ENCODE measurements at places on chromosomes 5 and 9. TPM values are rescaled to one million over a fixed set of nuclear protein-coding genes. Genes with fewer than 3 reads are reported as not detected.

DNA sequence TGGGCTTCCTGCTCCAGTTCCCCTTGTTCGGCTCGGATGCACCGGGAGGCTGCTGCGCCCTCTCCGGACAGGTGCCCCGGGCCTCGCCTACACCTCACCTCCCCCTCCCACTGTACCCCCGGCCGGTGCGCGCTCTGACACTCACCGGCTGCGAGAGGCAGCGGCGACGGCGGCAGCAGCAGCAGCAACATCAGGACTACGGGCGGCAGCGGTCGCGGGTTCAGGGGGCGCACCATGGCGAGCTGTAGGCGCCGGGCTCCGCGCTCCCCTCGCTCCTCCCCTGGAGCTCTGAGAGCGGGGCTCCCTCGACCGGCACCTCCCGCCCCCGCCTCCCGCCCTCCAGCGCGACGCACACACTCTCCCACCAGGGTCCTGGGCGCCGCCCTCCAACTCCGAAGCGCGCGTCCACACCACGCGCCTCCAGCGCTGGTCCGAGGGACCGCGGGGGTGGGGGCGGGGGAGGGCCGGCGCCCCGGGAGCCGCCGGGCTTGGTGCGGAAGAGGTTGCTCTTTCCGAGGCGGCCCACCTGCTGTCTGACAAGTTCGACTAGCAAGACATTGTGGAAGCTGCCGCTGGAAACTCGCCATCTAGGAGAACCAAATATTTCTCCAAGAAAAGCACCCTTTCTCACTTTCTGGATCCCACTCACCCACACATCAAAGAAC, at the start of gene GFRA3:
Gene GFRA3 (minus strand): TSS at position 433 of the 665 bp plus-strand sequence. CDS start 197 bp downstream, at position 236.
- no peaks in the 10 kb centered on the region for H3K36me3 ChIP-seq
- H3K4me3 ChIP-seq, result peak within 1 kb of the TSS; percentile 52
- H3K27ac ChIP-seq, result no peak within 1 kb of the TSS
- no peak for DNase-seq
- H3K27me3 ChIP-seq, result peaks cover 37% of the 10 kb centered on the region

DNA sequence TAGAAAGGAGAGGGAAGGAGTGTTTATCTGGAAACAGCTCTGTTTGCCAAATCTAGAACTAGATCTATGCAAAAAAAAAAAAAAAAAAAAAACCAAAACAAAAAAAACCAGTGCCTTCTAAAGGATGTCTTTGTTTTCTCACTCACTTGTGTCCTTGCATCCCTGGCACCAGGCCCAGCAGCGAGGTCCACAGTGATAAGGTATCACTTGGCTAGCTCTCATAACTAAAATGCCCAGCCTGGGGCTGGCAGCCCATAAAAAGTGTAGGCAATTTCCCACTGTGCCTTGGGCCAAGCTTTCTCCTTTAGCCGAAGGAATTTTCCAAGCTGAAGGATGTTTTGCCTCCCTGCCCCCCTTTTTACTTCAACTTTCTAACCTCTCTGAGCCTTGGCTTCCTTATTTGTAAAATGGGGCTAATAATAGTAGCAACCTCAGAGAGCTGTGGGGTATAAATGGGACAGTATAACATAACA, 20.8 kb downstream of the RGS3 start:
- peaks cover 2% of the 10 kb centered on the region for H3K27me3 ChIP-seq
- peaks cover 5% of the 10 kb centered on the region for H3K4me1 ChIP-seq
- H3K27ac ChIP-seq, result no peak overlapping the region

DNA sequence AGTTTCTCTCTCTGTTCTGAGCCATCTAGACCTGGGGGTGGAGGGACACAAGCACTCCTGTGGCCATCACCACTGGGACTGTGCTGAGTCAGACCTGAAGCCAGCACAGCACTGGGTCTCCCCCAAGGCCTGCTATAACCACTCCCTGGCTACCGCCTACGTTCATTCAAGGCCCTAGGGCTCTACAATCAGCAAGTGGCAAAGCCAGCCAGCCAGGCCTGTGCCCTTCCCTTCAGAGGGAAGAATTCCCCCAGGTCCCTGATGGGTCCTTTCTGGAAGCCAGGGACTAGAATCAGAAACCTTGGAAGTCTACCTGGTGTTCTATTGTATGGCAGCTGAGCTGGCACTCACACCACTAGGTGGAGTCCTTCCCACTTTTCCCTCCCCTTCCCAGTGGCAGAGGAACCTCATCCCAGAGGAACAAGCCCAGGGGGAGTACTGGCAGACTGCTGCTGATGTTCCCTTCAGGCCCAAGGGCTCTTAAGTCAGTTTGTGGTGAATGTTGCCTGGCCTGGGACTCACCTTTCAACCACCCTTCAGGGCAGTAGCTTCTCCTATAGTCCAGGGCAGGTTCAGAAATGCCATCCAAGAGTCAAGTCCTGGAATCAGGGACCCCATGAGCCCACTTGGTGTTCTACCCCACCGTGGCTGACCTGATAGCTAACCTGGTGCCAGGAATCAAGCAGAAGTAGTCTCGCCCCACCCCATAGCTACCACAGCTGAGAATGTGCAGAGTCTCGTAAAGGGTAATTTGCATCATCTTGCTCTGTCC, 20.0 kb downstream of the JMY start:
- H3K36me3 ChIP-seq, result no peaks in the 10 kb centered on the region
- no peak for DNase-seq
- H3K27ac ChIP-seq, result no peak overlapping the region
- H3K4me3 ChIP-seq, result no peak overlapping the region
- H3K4me1 ChIP-seq, result peaks cover 6% of the 10 kb centered on the region

- peaks cover 6% of the 10 kb centered on the region for H3K27me3 ChIP-seq
- H3K36me3 ChIP-seq, result no peaks in the 10 kb centered on the region
- no peak overlapping the region for H3K27ac ChIP-seq
These were observed 17.6 kb upstream of the TARS1 start for GRCh38 chr5:33423018-33423630.

DNA sequence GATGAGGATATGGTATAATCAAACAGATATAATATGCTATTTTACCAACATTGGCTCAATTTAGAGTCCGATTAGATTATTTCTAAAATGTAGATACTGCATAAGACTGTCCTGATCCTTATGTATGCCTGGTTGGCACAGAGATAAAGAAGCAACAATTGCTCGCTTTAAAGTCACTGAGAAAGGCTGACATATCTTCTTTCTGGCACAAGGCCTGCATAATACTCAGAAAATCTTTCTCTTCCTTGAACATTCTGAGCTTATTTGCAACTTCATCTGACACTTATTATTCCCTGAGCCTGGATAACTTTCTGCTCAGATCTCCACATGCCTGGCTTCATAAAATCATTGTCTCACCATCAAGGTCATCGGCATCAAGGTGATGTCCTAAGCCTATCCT, 219.3 kb upstream of the CDH9 start:
- DNase-seq, result no peak
- H3K27ac ChIP-seq, result no peak overlapping the region
- no peaks in the 10 kb centered on the region for H3K36me3 ChIP-seq
- H3K27me3 ChIP-seq, result no peaks in the 10 kb centered on the region
- H3K4me3 ChIP-seq, result no peak overlapping the region
- H3K4me1 ChIP-seq, result no peaks in the 10 kb centered on the region

- H3K4me1 ChIP-seq, result no peaks in the 10 kb centered on the region
- H3K27me3 ChIP-seq, result peaks cover 7% of the 10 kb centered on the region
- H3K4me3 ChIP-seq, result no peak overlapping the region
These were observed 2.6 kb upstream of the SLC28A3 start for GRCh38 chr9:84343111-84343521.

DNA sequence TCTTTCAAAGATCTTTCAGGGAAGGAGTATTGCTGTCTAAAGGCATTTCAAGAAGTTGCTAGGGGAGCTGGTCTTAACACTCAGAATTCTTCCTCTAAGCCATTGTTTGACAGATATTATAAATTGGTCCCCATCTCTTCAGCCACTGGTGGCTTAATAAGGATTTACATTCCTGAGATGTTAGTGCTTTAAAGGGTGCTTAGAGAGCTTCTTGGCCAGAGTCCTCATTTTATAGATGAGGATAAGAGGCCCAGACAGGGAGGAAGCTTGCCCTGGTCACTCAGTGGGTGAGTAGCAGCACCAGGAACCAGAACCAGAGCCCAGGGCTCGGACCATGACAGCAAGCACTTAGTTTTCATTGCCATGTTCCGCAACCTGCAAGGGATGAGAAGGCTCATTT, 53.2 kb downstream of the GALNT10 start:
- H3K4me1 ChIP-seq, result peaks cover 3% of the 10 kb centered on the region
- no peak overlapping the region for H3K27ac ChIP-seq
- no peak for DNase-seq
- no peaks in the 10 kb centered on the region for H3K27me3 ChIP-seq

DNA sequence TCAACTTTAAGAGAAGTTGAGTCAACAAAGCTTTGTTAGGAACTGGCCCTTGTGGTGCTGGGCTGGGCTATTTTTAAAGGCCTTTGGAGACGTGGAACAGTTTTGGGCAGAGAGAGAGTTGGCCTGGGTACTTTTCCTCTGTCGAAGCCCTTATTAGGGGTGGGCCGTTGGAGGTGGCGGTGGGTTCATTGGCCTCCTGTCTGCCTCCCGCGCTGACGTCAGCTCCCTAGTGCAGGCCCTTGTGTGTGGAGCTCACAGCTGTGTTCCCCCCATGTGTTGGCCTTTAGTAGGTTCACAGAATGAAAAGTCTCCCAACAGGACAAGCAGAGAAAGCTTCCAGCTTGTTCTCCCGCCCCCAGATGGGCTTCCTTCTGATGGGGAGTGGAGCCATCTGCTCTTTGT, 2.7 kb downstream of the NCS1 start:
- no peaks in the 10 kb centered on the region for H3K36me3 ChIP-seq
- H3K4me3 ChIP-seq, result peak overlapping the region; percentile 19
- peaks cover 21% of the 10 kb centered on the region for H3K27me3 ChIP-seq
- H3K27ac ChIP-seq, result no peak overlapping the region
- DNase-seq, result no peak

- H3K27me3 ChIP-seq, result no peaks in the 10 kb centered on the region
- no peak overlapping the region for H3K4me3 ChIP-seq
These were observed 246.0 kb upstream of the NUDT12 start for GRCh38 chr5:103808464-103809106.

GRCh38 chr9:136247947-136248637, 2.5 kb upstream of the QSOX2 start:
- H3K4me3 ChIP-seq, result no peak overlapping the region
- peaks cover 4% of the 10 kb centered on the region for H3K36me3 ChIP-seq
- H3K4me1 ChIP-seq, result peaks cover 22% of the 10 kb centered on the region
- H3K27ac ChIP-seq, result no peak overlapping the region
- no peak for DNase-seq

DNA sequence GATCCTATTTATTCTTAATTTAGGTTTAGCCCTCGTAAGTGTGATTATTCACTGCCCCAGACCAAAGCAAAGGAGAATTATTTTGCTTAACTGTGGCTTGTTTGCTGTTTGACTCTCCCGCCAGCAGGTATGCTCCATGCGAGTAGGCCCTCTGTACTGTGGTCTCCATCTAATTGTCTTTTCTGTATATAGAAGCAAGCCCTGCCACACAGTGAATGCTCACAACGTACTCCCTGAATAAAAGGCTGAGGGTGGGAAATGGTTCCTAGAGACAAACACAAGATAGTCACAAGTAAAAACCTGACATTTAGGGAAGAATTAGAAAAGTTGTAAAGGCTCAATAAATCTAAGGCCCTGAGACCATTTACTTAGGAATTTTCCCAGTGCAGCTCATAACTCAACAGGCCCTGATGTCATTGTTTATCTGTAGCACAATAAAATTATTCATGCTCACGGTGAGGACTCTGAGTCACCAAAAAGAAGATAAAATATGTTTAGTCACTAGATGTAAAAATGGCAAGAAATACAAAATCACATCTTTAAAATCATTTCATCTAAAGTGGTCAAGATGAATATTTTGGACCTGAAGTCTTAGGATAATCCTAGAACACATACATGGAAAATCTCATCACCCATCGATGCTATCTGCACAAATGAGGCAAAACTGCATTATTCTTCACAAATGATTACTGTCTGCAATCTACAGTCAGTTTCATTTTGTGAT, 473.2 kb downstream of the ENC1 start:
- peaks cover 3% of the 10 kb centered on the region for H3K4me1 ChIP-seq
- peaks cover 21% of the 10 kb centered on the region for H3K27me3 ChIP-seq
- H3K4me3 ChIP-seq, result no peak overlapping the region
- no peak for DNase-seq
- no peak overlapping the region for H3K27ac ChIP-seq
- no peaks in the 10 kb centered on the region for H3K36me3 ChIP-seq

DNA sequence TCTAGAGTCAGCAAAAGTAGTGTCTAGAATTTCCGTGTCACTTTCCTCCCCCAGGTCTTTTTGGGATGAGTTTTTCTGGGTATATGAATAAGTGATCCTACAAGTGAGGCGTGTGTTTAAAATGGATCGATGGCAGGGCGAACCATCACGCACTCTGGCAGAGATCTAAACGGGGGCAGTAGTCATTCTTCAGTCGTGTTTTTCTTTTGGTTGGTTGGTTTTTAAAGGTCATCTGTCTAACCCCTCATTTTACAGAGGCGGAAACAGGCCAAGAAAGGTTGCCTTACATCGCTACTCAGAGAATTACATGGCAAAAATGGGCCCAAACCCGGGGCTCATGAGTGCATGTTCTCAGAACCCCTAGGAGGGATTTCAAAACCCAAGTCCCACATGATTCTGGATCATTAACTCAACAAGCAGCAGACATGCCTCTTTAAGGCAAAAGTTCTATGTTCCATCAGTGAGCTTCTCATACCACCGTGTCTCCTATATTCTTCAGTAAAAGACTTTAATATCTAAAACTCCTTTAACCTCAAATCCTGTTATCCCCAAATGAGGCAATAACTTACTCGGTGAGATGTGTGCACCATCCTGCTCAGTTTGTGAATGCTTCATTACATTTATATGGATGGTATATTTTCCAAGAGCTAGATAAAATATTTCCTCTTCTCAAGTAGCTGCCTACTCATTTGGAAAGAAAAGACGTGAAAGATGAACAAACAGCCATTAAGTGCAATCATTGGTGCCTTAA, 145.8 kb downstream of the AOPEP start:
- no peak for DNase-seq
- H3K36me3 ChIP-seq, result peaks cover 8% of the 10 kb centered on the region
- peaks cover 46% of the 10 kb centered on the region for H3K27me3 ChIP-seq
- peaks cover 50% of the 10 kb centered on the region for H3K4me1 ChIP-seq

DNA sequence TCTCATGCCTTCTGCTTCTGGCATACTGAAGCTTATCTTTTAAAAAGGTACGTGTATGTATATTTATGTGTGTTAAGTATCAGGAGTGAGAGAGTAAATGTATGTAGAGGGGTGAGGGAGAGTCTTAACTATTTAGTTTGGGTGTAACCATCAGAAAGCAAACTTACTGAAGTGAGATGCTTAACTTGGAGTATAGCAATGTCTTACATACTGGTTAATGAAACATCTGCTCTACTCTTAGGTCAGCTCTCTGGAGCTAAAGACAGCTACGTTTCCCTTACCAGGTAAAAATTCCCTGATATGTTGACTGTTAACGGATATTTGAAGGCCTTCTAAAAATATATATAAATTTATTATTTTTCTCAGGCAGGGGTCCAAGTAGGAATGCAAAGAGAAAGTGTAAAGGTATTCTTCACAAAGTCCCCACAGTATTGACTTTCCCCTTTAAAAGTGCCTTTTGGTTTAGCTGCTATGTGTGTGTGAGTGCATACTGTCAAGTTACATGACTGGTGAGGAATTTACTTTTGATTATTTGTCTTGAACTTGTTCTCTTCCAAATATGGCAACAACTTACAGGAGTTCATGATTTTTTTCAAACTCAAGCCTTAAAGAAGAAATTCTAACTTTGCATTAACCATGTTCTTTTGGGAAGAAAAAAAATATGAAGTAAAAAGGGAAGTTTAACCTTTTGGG, 12.3 kb upstream of the C5orf24 start:
- H3K4me3 ChIP-seq, result no peak overlapping the region
- no peaks in the 10 kb centered on the region for H3K4me1 ChIP-seq
- DNase-seq, result no peak
- H3K36me3 ChIP-seq, result peaks cover 43% of the 10 kb centered on the region

HTR1A gene
- not detected for total RNA-seq

NEURL1B gene
- total RNA-seq, result 0.37 TPM

PCDHGA11 gene
- total RNA-seq, result 0.39 TPM

GABRA6 gene
- not detected for total RNA-seq

NAIP gene
- total RNA-seq, result 7.4 TPM

RNF183 gene
- not detected for total RNA-seq

ADRA1B gene
- total RNA-seq, result not detected

FAM221B gene
- total RNA-seq, result not detected
